Ascending aorta (tissue), 2 donors: ENCODE measurements at places on chromosomes 5 and 9. TPM values are rescaled to one million over a fixed set of nuclear protein-coding genes. Genes with fewer than 3 reads are reported as not detected.

The C9orf50 gene
- not detected for total RNA-seq

The CD274 gene
- 23.8 TPM for total RNA-seq

The LHX2 gene
- total RNA-seq: not detected

DNA sequence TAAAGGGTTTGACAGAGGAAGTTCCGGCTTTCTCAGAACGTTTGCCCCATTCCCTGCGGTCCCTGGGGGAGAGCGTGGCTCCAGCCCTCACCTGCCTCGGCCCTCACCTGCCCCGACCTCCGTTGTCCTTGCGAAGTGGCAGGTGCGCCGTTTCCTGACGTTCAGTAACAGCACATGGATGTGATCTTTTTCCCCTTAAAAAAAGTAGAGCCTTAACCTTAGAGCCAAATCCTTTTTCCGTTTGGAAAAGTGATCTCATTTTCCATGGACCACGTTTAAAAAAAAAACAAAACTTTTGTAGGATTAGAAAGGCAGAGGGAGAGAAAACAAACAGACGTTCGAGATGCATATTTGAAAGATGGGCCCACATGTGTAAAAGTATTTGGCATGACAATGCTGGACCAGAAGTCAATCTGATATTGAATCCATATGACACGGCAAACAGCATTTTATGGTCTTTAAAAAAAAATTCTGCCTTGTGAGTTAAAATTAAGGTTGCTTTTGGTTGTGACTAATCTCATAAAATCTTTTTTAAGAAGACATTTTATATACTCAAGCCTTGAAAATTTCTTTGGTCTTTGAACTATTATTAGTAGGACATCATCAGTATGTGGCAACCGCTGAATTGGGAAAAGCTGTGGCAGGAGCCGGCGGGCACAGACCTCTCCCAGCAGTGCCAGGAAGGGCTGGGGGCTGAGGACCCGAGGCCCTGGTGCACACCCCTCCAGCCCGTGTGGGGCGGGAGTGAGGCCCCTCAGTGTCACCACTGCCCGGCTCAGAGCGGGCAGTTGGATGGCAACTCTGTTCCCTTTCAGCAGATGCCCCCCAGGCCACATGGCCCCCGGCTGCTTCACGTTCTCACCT, 42.5 kb upstream of the EXOC3 start:
- peak overlapping the region; percentile 66 for H3K27ac ChIP-seq
- H3K36me3 ChIP-seq: no peaks in the 10 kb centered on the region
- DNase-seq: no peak
- peak overlapping the region; percentile 3 for H3K4me3 ChIP-seq
- peaks cover 3% of the 10 kb centered on the region for H3K4me1 ChIP-seq

DNA sequence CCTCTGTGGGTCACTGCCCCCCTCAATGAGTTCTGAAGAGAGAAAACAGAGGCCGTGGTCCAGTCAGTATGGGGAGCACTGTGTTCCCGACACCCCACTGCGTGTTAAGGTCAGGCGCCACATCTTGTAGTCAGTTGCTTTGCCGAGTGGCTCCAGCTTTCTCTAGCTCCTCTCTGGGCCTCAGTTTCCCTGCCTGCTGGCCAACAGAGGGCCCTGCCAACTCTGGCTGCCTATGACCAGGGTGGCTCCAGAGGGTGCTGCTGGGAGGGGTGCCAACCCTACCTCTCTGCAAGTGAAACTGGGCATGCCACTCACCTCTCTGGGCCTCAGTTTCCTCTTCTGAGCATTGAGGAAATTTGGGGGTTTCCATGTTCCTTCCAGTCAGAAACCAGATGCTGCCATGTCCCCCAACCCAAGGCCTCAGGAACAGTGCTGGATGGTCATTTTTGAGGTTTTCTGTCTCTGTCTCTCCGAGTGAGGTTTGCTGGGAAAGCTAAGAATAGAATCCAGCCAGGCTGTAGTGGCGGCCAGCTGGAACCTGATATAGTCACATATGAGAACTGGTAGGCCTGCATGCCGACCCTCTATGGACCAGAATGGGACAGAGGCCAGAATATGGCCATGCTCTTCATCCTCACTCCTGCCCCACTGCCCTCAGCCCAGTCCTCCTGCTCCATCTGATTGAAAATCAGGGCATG, 132.1 kb downstream of the PHF2 start:
- no peaks in the 10 kb centered on the region for H3K27me3 ChIP-seq
- no peaks in the 10 kb centered on the region for H3K36me3 ChIP-seq
- no peak overlapping the region for H3K27ac ChIP-seq
- DNase-seq: no peak
- no peak overlapping the region for H3K4me3 ChIP-seq

DNA sequence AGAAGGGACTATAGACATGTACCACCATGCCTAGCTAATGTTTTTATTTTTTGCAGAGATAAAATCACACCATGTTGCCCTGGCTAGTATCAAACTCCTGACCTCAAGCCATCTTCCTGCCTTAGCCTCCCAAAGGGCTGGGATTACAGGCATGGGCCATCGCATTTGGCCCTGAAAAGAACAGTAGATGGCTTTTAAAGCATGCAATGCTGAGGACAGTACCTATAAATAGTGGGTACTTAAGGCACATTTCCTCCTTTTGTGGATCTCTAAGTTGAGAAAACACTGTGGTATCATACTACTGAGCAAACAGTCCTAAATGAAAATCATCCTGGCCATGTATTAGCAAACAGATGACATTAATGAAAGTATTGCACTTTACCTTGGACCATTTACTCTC, 119.4 kb downstream of the TTC39B start:
- H3K36me3 ChIP-seq: peaks cover 67% of the 10 kb centered on the region
- DNase-seq: no peak
- no peak overlapping the region for H3K27ac ChIP-seq
- H3K27me3 ChIP-seq: no peaks in the 10 kb centered on the region
- H3K4me3 ChIP-seq: no peak overlapping the region
- H3K4me1 ChIP-seq: no peaks in the 10 kb centered on the region

DNA sequence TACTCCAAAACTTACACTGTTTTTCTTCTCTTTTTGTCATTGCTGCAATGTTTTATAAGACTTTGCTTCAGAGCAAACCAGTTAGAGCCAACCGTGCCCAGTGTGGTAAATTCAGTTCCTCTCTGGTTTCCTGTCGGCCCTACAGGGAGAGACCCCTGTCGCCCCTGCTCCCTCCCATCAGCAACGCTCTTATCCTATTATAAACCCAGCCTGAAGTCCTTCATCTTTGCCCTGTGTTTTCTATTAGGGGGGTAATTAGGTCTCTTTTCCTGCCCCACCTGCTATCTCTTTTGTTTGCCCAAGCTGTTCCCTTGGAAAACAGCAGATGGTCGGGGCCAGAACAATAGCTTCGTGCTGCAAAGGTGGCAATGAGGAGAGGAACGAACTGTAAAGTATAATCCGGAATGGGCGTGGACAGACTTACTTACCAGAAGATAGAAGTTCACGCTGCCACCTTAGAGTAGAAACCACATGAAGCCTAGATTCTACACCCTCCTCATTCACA, 21.4 kb upstream of the OTULINL start:
- DNase-seq: no peak
- no peaks in the 10 kb centered on the region for H3K36me3 ChIP-seq
- H3K27ac ChIP-seq: no peak overlapping the region

DNA sequence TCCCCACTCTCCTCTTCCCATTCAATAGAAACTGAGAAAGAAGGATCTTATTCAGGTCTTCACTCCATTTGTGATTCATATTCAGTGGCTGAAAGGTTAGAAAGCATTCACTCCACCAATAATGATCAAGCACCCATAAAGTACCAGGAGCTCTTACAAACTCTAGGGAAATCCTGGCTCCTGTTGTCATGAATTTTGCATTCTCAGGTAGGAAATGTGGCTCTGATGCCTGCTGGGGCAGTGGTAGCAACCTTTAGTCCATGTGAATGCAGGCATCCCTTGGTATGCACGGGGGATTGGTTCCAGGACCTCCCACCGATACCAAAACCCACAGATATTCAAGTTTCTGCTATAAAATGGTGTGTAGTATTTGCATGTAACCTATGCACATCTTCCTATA, 3.6 kb upstream of the RORB start:
- no peaks in the 10 kb centered on the region for H3K27me3 ChIP-seq
- no peak for DNase-seq
- H3K27ac ChIP-seq: no peak overlapping the region
- no peaks in the 10 kb centered on the region for H3K36me3 ChIP-seq
- H3K4me3 ChIP-seq: no peak overlapping the region
- H3K4me1 ChIP-seq: peaks cover 5% of the 10 kb centered on the region

GRCh38 chr5:8660133-8660893, 791.4 kb downstream of the MTRR start:
- H3K4me1 ChIP-seq: no peaks in the 10 kb centered on the region
- no peaks in the 10 kb centered on the region for H3K36me3 ChIP-seq
- no peak for DNase-seq
- no peak overlapping the region for H3K4me3 ChIP-seq

DNA sequence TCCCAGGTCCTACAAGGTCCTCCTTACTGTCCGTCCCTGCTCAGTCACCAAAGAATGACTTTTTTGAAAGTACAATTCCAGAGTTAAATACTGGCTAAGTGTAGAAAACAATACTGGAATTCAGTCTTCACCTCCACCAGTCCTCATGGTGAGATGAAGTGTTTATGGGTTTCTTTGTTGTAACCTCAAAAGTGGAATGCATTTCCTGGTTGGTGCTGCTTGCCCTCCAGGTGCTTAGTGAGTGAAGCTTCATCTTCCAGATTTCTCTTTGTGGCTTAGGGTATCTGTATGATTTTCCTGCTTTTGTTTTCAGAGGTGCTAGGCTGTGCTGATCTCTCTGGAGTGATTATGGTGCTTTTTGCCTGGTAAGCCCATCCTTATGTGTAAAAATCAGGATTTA, 49.4 kb upstream of the DHFR start:
- no peak overlapping the region for H3K27ac ChIP-seq
- H3K27me3 ChIP-seq: no peaks in the 10 kb centered on the region
- no peaks in the 10 kb centered on the region for H3K4me1 ChIP-seq
- H3K4me3 ChIP-seq: no peak overlapping the region
- no peak for DNase-seq

- DNase-seq: no peak
- no peak overlapping the region for H3K27ac ChIP-seq
- no peaks in the 10 kb centered on the region for H3K4me1 ChIP-seq
- H3K27me3 ChIP-seq: no peaks in the 10 kb centered on the region
Measured at GRCh38 chr5:95526871-95527270, 27.9 kb downstream of the SKIC3 start.

DNA sequence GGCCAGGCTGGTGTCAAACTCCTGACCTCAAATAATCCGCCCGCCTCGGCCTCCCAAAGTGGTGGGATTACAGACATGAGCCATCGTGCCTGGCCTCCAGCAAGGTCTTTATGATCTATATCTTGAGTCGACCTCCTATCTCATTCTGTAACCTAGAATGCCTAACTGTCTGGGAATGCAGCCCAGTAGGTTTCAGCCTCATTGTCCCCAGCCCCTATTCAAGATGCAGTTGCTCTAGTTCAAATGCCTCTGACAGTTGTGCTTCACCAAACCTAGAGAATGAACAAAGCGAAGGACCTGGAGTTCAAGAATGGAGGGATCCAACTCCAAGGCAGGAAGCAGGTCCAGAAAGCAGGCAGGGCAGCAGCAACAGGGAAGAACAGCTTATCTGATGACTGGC, 30.8 kb downstream of the GLRX start:
- no peak overlapping the region for H3K4me3 ChIP-seq
- DNase-seq: no peak
- no peaks in the 10 kb centered on the region for H3K4me1 ChIP-seq
- H3K27me3 ChIP-seq: no peaks in the 10 kb centered on the region
- H3K27ac ChIP-seq: no peak overlapping the region
- no peaks in the 10 kb centered on the region for H3K36me3 ChIP-seq

GRCh38 chr5:150473673-150474358, 24.3 kb upstream of the RPS14 start:
- no peak overlapping the region for H3K4me3 ChIP-seq
- H3K27me3 ChIP-seq: no peaks in the 10 kb centered on the region
- H3K36me3 ChIP-seq: no peaks in the 10 kb centered on the region
- no peaks in the 10 kb centered on the region for H3K4me1 ChIP-seq
- DNase-seq: no peak

DNA sequence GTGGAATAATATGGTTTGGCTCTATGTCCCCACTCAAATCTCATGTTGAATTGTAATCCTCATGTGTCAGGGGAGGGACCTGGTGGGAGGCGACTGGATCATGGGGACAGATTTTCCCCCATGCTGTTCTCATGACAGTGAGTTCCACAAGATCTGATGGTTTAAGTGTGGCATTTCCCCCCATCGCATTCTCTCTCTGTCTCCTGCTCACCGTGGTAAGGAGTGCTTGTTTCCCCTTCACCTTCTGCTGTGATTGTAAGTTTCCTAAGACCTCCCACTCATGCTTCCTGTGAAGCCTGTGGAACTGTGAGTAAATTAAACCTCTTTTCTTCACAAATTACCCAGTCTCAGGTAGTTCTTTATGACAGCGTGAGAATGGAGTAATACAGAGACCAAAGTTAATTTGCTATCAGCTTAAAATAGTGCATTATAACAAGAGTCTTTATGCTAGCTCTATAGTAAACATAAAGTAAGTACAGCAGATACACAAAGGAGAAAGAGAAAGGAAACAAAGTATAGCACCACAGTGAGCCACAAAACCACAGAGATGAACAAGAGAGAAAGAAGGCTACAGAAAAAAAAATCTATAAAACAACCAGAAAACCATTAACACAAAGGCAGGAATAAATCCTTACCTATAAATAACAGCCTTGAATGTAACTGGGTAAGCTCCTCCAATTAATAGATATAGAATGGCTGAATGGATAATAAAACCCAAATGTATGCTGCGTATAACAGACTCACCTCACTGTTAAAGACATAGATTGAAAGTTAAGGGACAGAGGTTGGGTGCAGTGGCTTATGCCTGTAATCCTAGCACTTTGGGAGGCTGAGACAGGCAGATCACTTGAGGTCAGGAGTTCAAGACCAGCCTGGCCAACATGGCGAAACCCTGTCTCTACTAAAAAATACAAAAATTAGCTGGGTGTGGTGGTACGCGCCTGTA, 39.7 kb downstream of the RAPGEF6 start:
- H3K36me3 ChIP-seq: no peaks in the 10 kb centered on the region
- H3K4me1 ChIP-seq: no peaks in the 10 kb centered on the region
- no peaks in the 10 kb centered on the region for H3K27me3 ChIP-seq
- no peak for DNase-seq

- no peaks in the 10 kb centered on the region for H3K36me3 ChIP-seq
- H3K4me1 ChIP-seq: no peaks in the 10 kb centered on the region
- no peak for DNase-seq
- no peaks in the 10 kb centered on the region for H3K27me3 ChIP-seq
- H3K27ac ChIP-seq: no peak overlapping the region
Measured at GRCh38 chr5:169626779-169627178, 10.3 kb upstream of the DOCK2 start.

DNA sequence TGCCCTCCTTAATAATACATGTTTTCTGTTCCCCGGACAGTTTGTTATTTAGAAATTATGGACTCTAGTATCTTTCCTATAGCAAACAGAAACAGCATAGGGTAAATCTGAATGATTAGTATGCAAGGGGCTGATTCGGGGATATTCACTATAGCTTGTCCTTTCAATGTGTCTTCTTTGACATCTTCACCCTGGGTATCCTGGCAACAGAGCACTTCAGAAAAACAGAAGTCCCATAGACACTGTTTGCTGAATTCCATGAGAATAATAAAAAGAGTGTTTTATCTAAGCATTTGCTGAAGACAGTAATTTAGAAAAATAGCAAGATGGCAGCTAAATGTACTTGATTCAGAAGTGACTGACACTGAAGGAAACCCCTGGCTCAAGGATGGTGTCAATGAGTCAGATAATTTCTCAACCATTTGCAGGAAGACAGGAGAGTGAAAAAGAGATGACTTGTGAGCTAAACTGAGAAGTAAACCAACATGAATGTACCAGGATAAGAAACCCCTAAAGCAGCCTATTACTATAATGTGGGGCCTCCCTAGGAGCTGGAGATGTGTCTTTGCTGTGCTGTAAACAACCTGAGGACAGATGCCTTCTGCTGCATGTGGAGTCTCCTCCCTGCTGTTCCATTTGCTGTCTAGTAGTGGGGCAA, 246.2 kb downstream of the MAN2A1 start:
- DNase-seq: no peak
- no peaks in the 10 kb centered on the region for H3K36me3 ChIP-seq
- H3K4me1 ChIP-seq: no peaks in the 10 kb centered on the region
- H3K4me3 ChIP-seq: no peak overlapping the region
